SK-N-SH treated with all-trans-retinoic acid at 6 μM for 48 hours (cell line): ENCODE measurements at places on chromosomes 2 and 18.

DNA sequence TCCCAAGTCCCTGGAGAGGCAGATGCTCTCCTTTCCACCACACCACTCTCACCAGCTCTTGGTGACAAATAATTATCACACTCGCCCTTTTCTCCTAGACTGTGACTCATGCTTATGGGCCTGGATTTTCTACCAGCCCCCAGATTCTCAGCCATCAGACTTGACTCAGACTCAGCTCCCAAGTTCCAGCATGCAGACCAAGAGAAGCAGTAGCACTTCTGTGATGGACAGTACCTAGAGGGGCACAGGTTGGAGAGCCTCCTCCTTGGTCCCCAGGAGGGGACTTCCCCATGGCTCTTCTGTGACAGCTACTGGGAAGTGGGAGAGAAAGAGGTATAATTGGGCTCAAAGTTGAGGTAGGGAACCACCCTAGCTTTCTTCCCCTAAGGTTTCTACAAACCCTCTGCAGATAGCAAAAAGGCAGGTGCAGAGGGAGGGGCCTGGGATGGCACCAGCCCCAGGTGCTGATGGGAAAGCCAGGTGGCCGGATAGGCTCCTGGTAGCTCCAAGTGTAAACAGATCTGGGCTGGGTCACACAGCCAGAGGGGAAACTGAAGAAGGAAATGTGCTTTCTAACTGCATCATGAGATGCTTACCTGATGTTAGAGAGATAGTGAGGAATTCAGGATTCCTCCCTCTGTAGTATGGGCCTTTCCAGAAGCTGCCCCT, 4.1 kb downstream of the TCF23 start:
- ATAC-seq, result 0 out of 3 replicates have a peak, but pooled peaks have one; percentile 16

- ATAC-seq, result no peak
Observed at GRCh38 chr2:64635976-64636911, 17.5 kb downstream of the SERTAD2 start.

- ATAC-seq, result no peak; the same call in 2 of the 3 replicates
Observed at GRCh38 chr2:49972699-49973098, 818.4 kb upstream of the FSHR start.

DNA sequence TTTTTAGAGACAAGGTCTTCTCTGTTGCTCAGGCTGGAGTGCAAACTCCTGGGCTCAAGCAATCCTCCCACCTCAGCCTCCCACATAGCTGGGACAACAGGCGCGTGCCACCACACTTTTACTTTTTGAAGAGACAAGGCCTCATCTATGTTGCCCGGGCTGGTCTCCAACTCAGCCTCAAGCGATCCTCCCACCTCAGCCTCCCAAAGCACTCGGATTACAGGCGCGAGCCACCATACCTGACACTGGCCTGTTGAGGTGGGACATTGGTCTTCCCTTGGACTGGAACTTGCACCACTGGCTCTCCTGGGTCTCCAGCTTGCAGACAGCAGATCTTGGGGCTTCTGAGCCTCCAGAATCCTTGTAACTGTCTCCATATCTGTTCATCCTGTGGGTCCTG, 75.6 kb downstream of the NDUFA10 start:
- ATAC-seq, result no peak

DNA sequence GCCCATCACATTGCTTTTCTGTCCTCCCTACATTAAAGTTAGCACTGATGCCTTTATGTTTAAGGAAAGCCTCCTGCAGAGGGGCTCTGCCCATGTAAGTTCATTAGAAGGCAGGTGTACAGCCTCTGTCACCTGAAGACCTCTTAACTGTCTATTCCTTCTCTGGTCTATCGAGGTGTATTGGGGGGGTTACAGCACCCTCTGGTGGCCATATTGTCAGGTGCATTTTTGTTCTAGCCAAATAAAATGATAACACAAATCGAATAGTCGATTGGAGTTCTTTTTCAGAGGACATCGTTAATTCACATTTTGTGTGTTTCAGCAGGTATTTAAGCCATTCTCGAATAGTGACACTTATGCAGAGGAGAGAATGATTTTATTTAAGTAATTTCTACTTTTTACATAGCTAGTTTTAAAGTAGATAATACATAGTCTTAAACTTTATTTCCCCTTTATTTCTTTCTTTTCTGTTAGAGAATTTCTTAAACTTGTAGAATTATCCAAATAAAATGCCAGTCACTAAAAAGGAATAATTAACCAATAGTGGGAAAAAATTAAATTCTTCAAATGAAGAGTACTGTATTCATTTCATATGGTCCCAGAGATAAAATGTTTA, 136.8 kb downstream of the NEDD4L start:
- ATAC-seq, result peak; percentile 23; the same call in 1 of the 3 replicates

GRCh38 chr2:41954304-41955291, 93.2 kb upstream of the PKDCC start:
- peak; percentile 80 for ATAC-seq

DNA sequence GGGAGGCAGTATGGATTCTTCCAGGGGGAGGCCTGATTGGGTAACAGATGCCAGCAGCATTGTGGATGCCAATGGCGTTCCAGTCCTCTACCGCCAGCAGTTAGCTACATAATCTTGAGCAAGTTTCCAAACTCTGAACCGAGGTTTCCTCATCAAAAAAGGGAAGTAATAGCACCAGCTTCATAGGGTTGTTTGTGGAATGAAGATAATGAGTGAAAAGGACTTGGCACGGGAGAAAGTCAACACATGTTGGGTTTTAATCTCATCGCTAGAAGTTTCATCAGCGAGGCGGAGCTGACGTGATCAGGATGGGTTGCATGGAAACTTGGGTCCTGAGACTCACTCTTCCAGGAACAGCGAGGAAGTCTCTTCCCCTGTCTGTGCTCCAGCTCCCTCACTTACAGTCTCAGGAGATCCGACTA, 266.7 kb downstream of the SH3BP4 start:
- no peak for ATAC-seq

DNA sequence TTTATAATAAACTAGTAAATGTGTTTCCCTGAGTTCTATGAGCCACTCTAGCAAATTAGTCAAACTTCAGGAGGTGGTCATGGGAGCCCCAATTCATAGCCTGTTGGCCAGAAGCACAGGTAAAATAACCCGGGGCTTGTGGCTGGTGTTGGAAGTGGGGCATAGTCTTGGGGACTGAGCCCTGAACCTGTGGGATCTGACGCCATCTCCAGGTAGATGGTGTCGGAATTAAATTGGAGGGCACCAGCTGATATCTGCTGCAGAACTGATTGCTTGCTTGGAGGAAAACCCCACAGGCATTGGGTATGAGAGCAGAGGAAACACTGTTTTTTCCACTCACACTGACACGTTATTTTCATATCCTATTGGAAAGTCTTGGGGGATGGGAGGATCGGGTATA, 14.1 kb downstream of the NMS start:
- no peak for ATAC-seq

DNA sequence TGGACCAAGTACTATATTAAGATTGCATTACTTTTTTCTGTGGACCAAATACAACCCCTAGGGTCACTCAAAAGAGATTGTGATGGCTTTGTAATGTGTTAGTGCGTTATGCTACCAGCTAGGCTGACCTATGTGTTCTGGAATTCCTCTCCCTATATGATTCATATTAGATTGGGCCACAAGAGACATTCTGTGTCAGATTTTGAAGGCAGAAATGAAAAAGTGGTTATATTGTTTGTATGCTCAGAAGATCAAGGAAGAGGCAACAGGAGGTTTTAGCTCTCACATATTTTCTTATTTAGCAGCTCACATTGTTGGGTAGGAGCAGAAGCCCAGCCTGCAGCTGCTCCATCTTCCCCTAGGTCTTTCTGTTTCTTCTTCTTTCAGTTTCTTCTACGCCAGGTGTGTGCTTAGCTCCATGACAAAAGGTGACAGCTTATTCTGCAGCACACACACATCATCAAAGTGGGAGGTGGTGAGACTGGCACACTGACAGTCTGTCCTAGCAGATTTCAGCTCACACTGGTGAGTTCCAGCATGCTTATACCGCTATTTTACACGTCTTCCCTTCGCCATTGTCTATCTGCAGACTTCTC, 156.8 kb upstream of the UBE2E3 start:
- ATAC-seq, result peak; percentile 77

DNA sequence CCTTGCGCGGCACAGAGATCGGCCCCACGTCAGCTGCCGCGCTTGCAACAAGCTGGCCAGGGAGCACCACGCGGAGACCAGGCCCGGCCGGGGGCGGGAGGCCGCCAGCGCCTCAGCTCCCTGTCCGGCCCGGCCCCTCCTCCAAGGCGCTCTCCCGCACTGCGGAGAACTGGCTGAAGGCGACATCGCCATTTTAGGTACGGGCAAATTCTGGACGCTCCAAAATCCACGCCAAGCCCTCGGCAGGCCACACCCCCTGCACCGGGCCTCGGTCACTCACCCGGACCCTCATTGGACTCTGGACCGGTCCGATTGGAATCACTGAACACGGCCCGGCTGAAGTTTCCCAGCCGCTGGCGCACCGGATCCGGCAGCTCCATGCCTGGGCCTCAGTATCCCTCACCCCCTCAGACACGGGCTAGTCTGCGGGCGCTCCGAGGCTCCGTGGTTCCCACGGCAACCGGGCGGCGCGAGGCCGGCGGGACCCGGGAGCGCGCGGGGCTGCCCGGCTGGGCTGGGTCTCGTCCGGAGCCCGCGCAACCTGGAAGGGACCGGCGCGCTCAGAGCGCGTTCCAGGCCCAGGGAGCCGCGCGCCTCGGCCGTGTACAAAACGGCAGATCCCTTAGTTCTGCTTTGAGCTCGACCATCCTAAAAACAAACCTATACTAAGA, at the start of gene TMEM17:
Gene TMEM17 (minus strand): TSS at position 446 of the 671 bp plus-strand sequence. CDS start 66 bp downstream, at position 380.
- peak; percentile 95 for ATAC-seq

GRCh38 chr2:51013079-51013932, 18.6 kb downstream of the NRXN1 start:
- no peak for ATAC-seq
